Fibroblast of skin of left biceps (primary cell): ENCODE measurements at places on chromosomes 5 and 9.
A peak's percentile ranks its signal among the peaks of the same experiment; 100 is the strongest.

DNA sequence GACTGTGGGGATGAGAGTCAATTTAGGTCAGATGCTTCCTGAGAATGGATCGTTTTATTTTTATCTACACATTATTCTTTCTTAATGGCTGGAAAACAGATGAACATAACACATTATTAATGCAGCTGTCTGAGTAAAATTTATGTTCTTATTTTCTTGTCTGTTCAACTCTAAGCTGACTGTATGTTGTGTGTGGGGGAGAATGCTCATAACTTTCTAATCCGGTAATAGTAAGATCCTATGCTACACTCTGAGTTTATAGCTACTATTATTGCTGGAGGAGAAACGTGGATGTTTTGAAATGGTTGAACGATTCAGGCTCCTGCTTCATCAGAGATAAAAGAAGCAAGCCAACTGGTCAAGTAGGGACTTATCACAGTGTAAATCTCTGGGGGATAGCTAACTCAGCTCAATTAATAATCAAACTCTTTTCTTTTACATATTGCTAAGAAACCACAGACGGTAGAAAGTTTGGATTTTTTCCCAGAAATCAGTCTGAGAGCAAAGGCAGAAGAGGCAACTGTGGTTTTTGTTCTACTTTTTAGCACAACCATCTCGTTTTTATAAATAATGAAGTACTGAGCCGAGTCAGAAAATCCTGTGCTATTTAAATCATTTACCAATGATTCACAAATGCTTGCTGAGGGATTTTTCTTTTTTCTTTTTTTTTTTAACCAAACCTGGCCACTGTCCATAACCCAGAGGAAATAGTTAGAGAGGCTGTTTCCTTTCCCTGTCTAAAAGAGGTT lies 265.0 kb upstream of the FAM174A start:
- peak; percentile 5 for DNase-seq

DNA sequence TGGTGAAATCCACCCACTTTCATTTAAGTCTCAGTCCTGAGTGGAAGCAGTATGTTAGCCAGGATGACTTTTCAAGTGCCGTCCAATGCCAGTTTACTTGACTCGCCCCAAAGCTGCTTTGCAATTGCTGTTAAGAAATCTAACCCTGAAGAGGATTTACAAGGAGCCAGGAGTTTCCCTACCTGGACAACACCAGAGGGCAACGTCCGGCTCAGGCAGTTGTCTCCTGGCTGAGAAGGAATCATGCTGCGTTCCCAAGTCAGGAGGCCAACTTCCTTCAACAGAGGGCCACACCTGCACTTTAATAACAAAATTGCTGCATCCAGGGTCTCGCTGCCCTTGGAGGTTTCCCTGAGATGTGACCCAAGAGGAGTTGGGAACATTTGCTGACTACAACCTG lies 65.8 kb downstream of the BOD1 start:
- DNase-seq, result no peak

DNA sequence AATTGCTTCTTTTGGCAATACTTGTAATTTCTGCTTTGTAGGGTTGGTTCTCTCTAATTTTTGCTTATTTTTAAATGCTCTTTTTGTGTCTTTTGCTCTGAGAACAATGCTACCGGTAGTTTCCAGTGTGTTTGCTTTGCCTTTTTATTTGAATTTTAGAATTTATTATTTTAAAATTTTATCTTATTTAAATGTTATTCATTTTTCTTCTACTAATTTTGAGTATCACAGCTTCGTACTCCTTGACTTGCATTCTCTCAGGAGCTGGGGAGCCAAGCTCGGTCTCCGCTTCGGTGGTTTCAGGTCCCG lies 45.9 kb downstream of the ANXA2R start:
- DNase-seq, result no peak

DNA sequence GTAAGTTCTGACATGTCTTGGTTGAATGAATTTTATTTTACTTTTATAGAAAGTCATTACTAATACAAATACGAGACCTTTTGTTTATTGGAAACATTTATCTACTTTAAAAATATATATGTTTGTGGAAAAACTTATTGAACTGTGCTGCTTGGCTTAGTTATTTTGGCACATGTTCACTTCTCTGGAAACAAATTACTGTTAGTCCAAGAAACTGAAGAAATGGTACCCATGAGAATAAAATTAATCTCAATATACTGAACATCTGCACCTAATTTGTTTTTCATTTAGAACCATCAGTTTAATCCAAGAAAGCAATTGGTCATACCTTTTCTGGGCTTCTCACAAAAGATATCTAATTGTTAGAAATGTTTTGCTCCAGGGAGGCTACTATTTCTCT lies 32.2 kb downstream of the INVS start:
- DNase-seq, result no peak

GRCh38 chr9:127642082-127642740 lies 30.1 kb downstream of the STXBP1 start:
- no peak for DNase-seq

- no peak for DNase-seq
Observed at GRCh38 chr5:67806654-67807438, 408.7 kb upstream of the PIK3R1 start.

DNA sequence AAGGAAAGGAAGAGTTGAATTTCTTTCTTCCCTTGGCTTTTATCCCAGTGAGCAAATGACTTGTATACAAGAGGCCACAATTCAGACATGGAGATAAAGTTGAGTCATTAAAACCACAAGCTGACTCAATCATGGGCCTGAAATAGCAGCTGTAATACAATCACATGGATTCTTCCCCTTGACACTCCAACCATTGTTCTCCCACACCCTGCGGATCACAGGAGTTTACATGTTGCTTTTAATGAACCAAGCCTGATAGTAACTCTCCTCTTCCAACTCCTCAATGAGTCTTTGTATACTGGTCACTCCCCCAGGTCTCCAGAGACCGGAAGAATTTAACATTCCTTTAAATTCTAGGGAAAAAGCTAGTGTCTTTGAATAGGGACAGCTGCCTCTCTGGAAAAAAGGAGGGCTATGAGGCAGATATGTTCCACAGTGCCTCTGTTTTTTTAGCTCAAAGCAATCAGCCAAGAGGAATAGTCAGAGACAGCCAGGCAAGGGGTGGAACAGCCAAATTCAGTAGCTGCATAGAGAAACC lies 32.4 kb downstream of the PCDHGC5 start:
- peak; percentile 97 for DNase-seq

GRCh38 chr5:1123418-1124147 lies 11.7 kb upstream of the SLC12A7 start:
- no peak for DNase-seq

DNA sequence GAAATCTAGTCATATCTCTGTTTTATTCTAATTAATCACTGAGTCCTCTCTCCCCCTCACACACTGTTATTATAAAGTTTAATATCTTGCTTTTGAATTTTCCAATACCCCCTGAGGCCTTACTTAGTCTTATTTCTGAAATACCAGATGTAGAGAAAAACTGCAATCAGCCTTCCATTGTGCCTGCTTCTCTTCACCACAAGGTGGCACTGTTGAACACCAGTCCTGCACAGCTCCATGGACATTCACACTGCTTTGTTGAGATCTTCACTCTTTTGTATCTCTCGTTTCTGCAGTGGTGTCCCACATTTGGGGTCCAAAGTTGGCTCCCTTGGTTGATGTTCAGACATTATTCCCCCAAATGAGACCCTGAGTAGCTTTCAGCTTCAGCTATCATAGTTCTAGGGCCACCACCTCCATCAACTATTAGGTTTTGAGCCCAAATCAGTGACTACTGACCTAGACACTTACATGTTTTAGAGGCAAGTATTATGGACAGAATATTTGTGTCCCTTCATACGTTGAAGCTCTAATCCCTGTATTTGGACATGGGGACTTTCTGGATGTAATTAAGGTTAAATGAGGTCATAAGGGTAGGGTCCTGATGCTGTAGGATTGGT lies 24.3 kb downstream of the BOD1 start:
- no peak for DNase-seq

DNA sequence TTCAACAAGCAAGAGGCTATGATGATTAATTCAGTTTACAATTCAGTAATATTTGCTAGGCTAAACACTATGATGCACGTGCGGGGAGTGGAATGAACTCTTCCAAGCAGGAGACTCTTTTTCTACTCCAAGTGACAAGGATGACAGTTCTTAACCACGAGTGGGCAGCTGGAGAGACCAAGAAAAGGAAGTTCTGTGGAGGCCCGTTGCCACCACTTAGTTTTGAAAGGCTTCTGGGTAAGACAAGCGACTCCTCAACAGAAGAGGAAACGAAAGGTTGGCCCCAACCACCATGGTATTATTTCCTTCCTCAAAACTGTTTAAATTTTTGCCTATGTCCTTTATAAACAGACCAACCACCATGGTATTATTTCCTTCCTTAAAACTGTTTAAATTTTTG lies 2.8 kb downstream of the DCAF12 start:
- DNase-seq, result no peak

GRCh38 chr9:105439428-105439827 lies 8.4 kb upstream of the FSD1L start:
- DNase-seq, result no peak

GRCh38 chr9:118961857-118962256 lies 407.4 kb downstream of the BRINP1 start:
- peak; percentile 70 for DNase-seq

- DNase-seq, result no peak
Observed at GRCh38 chr5:123116757-123117156, 27.7 kb downstream of the PRDM6 start.

- DNase-seq, result no peak
Observed at GRCh38 chr9:133369422-133369821, 6.4 kb downstream of the SURF4 start.

DNA sequence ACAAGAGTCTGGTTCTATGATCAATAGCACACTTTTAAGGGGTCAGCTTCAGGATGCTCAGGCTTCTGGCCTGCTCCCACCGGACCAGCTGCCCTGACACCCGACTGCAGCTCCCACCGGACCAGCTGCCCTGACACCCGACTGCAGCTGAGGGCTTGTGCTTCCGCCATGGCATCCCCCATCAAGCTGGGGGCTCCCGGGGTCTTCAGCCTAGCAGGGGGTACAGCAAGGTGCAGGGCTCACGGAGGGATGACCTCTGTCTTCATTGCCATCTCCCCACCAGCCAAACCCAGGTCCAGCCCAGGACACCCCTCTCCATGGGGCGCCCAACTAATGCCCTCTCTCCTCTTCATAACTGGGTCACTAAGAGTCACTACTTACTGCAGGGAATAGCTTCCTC lies 1.9 kb downstream of the FLT4 start:
- DNase-seq, result no peak

- DNase-seq, result no peak
Observed at GRCh38 chr5:62934319-62934718, 355.7 kb downstream of the LRRC70 start.

DNA sequence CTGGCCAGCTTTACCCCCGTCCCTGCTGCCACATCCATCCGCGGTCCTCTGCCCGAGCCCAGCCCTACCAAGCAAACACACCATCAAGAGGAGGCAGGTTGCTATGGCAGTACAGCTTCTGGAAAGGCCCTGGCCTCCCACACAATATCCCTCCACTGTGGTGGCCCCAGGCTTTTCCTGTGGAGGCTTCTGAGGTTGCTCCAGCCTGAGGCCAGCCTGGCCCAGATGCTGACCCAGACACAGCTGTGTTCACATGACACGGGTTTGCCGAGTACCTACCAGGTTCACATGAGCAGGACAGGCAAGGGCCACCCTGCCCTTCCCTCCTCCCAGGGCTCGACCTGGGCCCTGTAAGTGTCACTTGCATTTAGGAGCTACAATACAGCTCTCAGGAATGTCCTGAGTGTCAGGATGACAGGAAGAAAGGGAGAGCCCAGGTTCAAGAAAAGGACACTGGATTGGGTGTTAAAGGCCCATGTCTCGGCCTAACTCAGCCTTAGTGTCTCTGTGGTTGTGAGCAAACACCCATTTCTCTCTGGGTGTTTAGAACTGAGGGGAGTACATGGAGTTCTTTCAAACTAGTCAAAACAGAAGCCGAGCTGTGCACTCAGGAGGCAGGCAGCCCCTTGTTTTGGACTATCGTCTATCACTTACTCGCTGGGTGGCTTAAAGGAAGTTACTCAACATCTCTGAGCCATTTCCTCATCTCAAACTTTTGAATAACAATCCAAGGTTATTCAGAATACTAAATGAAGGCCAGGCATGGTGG lies 40.2 kb downstream of the NAIF1 start:
- DNase-seq, result no peak

- peak; percentile 39 for DNase-seq
Observed at GRCh38 chr9:88653911-88654310, 118.9 kb downstream of the NXNL2 start.

- DNase-seq, result no peak
Observed at GRCh38 chr5:139859013-139859412, 63.4 kb downstream of the PSD2 start.

- DNase-seq, result no peak
Observed at GRCh38 chr9:136787690-136788400, 3.3 kb upstream of the TMEM141 start.

DNA sequence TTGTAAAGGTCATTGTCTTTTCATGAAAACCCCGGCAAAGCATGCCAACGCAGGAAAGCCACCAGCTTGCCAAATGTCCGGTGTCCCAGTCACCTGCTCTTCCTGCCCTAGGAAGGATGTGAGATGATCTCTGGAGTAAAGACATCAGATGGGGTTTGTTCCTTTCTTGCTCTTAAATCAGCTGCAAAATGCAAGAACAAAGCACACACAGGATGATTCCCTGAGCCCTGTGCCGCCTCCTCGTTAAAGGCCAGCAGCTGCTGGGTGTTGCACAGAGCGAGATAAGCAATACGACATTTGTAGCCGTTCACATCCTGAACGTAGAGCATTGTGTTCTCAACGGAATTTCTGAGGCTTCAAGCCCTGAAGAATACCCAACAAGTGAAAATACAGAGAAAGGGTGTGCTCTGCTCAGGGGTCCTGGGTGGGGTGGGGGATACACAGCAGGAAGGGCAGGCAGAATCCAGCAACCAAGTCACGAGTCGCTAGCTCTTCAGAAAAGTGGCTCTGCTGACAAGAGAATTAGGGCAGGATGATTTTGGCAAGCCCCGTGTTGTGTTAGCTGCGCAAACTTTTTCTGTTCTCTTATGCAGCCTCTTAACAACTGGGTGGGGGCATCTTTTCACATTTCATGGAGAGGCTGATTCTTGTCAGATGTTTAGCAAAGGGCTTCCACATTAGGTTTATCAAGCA lies 229.2 kb upstream of the MAP3K1 start:
- no peak for DNase-seq

DNA sequence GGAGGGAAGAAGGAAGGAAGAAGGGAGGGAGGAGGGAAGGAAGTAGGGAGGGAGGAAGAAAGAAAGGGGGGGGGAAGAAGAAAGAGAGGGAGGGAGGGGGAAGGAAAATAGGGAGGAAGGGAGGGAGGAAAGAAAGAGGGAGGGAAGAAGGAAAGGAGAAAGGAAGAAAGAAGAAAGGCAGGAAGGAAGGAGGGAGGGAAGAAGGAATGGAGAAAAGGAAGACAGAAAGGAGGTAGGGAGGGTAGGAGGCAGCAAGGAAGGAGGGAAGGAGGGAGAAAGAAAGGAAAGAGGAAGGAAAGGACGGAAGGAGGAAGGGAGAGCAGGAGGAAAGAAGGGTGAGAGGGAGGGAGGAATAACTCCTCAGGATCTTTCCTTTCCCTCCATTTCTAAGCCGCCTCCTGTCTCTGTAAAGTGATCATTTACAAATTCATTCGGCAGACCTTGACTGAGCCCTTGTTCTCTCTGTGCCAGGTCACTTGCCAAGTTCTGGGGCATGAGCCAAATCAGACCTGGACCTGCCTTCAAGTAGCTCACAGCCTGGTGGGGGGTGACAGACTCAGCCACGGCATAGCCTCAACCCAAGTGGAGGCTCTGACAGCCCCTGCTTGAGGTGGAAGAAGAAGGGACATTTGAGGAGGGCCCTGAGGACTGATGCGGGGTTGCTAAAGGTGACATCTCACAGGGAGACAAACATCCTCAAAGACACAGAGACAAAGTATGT lies 69.0 kb upstream of the HRH2 start:
- DNase-seq, result no peak
